ENCODE measurements at places on chromosomes 12 and 14.

DNA sequence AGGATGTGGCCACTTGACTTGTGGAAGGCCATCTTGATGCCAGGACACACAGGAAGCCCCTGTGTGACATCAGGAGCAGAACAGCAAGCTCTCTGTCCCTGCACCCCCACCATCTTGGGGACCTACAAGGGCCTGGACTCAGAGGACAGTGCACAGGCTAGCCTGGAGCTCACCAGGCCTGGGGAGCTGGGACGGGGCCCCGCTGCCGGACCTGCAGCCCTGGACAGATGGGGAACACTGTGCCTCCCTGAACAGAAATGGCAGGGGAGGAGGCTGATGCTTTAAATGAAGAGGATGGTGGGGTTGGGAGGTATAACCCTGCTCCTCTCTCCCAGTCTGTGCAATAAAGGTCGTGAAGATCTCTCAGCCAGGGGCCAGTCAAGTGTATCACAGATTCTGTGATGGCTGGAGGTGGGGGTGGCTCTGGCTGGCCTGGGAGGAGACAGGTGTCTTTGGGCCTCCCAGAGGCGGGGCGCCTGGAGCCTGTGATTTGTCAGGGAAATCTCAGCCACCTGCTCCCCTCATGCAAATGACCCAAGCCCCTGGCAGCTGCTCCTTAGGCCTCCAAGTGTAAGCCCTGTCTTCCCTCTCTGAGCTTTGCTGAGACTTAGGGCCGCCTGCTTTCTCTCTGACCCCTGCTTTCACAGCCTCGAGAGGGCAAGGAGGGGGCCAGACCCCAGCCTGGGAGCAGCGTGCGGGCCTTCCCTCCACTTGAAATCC is 1.1 kb upstream of the GNB3 start:
- DNase-seq, result no peak

DNA sequence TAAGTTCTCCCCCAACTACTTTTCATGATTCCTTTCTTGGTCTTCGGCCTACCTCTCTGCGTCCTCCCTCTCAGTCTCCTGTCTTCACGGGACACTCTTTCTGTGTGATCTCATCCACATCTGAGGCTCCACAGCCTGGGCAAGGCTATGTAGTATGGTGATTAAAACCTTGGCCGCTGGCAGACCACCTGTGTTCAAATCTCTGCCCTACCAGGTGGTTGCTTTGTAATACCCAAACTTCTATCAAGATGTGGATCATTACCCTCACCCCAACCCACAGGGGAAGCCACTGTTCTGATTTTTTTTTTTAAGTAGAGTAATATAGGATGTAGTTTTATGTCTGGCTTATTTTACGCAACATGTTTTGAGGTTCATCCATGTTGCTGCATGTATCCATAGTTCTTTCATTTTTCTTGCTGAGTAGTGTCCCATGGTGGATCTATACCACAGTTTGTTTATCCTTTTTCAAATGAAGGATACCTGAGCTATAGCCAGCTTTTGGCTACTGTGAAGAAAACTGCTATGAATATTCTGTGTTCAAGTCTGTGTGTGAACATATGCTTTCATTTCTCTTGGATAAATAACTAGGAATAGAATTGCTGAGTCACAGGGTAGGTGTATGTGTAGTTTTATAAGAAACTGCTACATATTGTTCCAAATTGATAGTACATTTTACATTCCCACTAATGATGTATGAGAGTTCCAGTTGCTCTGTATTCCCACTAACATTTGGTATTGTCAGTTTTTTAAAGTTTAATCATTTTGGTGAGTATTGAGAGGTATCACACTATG is 8.3 kb upstream of the STAT6 start:
- no peak for DNase-seq

- DNase-seq, result peak; percentile 20
Measured at GRCh38 chr12:5586201-5586600, 154.3 kb downstream of the NTF3 start.

DNA sequence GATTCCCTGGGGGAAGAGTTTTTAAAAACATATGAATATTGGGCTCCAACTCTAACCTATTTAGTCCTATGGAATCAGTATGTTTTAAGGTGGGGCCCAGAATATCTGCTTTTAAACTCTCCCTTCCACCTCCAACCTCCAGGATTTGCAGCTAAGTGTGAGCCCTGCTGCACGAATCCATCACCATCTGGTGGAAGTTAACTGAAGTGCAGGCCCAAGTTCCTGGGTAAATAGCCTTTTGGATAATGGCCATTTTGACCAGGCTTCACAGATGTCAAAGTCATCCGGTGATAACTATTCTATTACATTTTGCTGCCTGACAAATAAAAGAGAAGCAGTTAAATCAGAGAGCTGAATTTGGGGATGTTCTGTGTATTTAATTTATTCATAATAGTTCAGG is 58.1 kb upstream of the RMST start:
- no peak for DNase-seq

DNA sequence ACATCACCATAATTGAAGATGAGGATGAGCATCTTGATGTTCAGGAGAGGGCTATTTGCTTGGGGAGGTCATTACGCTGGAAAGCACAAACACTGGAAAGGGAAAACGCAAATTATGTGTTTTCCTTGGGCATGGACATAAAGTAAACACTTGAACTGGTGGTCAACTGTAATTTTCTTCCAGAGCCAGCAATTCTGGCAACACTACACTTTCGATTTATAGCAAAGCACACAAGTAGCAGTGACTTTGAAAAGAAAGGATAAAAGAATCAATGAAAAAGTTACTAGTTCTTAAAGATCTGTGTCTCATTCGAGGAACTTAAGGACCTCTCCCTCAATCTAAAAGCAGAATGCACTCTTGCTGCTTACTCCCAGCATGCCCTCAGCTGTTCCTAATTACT is 2.2 kb downstream of the CLEC14A start:
- DNase-seq, result no peak

- no peak for DNase-seq
Measured at GRCh38 chr14:74892745-74893144, 11.0 kb downstream of the DLST start.

- DNase-seq, result no peak
Measured at GRCh38 chr12:33322519-33322918, 117.1 kb downstream of the SYT10 start.

- no peak for DNase-seq
Measured at GRCh38 chr12:2255311-2255710, 202.5 kb downstream of the CACNA1C start.

DNA sequence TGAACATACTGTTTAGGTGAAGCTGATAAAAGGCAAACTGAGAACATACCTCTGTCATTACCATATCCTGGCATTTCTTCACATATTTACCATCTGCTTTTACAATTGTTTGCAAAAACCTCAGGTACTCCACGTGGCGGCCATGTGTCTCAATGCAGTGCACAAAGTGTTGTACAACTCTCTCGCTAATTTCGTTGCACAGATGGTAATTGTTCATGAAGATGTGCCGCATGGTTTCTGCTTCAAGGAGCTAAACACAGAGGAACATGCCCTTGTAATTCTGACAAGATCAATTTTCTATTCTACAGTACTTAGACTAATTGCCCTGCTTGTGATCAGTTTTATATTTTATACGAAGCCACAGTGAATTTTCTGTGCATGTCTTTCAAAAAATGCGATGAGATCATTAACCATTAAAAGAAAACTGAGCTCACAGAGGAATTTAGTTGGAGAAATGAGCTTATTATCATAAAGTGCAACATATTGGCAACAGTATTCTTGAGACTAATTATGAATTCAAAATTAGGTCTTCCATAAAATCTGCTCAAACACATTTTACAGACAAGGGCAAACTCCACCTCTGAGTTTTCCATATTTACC is 233.8 kb downstream of the ITPR2 start:
- DNase-seq, result no peak

DNA sequence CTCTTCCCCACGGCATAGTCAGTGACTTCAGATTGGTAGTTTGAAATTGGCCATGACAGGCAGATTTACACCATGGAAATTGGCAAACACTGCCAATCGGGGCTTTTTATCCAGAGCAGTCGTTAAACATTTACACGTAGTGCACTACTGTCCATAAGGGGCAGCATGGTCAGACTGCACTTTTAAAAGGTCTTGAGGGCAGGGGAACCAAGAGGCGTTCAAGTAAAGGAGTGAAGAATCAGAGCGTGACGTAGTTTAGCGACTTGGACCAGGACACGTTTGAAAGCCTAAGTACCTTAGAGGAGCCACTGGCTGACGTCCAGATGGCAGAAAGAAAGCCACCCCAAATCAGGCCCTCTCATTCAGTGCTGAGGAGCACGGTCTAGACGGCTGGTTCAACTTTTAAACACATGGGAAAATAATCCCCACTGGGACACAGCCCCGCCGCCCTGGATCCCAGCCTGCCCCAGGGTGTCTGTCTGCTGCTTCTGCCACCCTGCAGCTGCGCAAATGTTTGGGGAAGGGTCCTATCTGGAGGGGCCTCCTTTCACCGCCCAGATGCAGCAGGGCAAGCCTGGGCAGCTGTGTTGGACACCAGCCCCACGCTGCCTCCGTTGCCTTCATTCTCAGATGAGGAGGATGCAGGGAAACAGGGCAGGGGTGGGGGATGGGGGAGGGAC is 52.5 kb upstream of the PPP2R5C start:
- DNase-seq, result no peak

- peak; percentile 27 for DNase-seq
Measured at GRCh38 chr12:69988481-69989321, 163.7 kb downstream of the MYRFL start.

- DNase-seq, result peak; percentile 60
Measured at GRCh38 chr12:569803-570434, 93.3 kb downstream of the NINJ2 start.

DNA sequence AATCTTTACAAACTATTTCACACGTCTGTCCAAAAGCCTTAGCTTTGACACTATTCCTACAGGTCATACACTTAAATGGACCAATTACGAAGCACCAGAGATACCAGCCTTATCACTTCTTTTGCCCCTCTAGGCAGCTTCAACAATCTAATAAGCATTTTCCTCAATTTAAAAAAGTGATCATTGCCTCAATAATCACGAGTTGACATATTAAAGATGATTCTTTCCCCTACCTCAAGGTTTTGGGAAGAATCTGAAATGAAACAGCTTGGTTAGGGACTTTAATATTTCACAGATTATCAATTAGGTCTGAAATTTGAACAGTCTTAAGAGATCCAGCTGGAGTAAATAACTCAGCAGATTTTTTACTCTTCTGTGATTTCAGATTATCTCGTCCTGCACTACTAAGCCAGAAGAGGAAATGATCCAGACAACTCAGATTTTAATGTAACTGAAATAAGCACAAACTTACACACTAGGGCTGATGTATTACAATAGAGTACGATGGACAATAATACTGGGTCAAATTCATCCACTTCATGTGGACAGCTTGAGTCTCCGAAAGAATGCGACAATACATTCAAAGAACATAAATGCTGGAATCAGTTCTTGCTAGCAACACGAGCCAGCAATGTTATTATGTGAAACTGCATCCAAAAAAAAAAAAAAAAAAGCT is 15.9 kb downstream of the UBE2N start:
- no peak for DNase-seq

DNA sequence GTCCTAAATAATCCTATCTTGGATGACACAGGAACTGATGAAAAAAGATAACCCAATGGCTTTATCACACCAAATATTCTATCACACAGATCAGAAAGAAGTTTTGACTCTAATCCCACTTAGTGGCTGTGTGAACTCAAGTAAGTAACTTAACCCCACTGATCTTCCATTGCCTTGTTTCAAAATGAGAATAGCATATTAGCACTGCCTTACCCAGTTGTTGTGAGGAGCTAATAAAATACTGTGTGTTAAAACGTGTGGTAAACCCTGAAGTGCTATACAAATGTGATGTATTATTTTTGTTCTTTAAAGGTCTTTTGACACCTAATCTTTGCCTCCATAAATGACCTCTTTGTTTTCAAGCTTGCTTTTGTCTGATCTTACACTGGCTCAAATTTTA is 60.9 kb upstream of the ARID2 start:
- no peak for DNase-seq

DNA sequence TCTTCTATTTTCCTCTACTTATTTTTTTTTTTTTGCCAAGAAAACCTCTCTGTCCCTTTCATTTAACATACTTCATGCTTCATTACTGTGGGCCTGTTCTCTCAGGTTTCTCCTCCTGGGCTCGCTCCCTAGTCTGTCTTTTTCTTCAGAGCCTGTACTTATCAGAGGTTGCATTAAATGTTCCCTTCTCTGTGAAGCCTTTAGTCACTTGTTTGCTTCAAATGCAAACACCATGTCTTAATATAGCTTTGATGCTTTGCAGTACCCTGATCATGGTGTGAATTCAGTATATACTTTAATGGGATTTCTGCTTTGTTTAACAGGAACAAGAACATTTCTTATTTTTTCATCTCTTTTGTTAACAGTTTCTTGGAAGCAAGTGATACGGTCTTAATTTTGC is 72.7 kb upstream of the DNM1L start:
- DNase-seq, result no peak

DNA sequence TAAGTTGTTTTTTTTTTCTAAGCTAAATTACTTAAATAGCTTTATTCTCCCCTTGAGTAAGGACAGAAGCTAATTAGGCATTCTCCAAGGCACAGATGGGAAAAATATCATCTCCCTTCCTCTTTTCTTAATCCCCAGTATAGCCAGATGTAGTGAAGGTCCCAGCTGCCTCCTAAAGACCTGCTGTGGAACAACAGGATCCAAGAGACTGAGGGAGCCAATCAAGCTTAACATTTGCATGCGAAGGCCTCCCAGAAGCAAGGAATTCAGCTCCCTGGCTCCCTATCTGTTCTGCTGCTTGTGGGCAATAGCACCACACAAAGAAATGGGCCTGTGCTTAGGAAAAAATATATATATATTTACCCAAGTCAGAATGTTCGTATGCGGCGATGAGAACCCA is 255.2 kb downstream of the SYT1 start:
- DNase-seq, result no peak

GRCh38 chr12:42923156-42923555 is 333.6 kb upstream of the PRICKLE1 start:
- no peak for DNase-seq

DNA sequence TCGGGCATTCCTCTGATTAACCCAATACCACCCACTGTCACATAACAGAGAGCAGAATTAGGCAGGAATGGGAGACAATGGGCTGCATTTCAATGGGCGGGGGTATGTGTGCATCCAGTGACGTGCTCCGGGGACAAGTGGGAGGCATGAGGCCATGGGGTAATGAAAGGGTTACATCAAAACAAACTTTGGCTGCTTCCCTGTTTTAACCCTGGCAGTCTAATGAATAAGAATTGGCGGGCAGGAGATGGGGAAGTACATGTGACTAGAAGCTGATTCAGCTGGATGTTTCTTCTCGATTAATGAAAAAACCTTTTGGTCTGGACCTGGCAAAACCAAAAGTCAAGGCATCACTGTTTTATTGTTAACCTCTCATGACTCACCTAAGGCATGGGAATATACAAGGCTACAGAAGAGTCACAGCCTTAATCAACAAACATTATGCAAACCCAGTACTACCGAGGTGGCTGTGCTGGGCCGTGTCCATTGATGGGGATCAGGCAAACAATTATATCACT is 44.2 kb downstream of the SOCS2 start:
- DNase-seq, result no peak

- peak; percentile 24 for DNase-seq
Measured at GRCh38 chr12:12561371-12562015, 1.2 kb downstream of the DUSP16 start.
